ENCODE measurements at places on chromosomes 3 and 15.

DNA sequence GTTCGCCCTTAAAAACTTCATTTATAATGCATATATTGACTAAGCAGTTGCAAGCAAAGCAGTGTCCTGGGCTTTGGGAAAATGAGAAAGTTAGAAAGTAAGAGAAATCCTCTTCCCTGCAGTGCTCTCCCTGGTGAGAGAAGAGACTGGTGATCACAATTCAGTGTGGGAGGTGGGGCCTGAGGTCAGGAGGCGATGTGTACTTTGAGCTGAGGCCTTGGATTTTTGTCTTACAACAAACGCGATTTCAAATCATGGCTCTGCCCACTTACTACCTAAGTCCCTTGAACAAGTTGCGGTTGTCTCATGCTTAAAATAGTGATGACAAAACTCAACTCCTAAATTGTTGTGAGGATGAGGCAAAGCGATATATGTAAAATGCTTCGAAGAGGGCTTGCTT is 316.3 kb upstream of the NECTIN3 start:
- no peak for DNase-seq

DNA sequence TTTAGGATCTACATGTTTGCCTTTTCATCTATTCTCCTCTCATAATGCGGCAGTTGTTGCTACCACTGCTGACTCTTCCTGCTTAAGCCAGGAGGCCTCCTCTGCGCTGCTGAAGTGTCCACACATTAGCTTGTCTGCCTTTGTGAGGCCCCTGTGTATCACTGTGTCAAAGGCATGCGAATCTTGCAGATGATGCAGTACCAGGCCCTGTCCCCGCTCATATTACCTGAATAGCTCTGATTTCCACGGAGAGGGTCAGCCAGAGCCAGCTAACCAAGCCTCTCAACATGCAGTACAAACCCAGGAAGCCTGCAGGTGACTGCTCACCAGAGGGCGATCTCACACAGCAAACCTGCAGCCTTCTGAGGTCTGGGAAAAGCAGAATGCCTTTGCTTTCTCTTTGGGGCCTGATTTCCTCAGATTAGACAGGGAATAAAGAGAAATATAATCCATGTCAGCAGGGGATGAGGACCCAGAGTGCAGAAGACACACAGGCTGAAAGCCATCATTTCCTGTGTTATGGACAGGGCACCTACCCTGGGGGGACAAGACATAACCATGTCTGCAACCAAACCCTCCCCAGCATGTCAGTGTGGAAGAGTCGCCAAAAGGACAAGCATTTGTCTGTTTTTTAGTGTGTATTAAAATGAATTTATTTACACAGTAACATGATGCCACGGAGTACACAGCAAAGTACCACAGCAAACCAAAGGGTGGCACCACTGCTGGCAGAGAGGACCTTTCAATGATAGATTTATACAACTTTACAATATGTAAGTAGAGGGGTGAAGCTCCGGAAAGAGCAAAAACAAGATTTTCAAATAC is 36.8 kb upstream of the TSPAN3 start:
- DNase-seq: peak; percentile 25

DNA sequence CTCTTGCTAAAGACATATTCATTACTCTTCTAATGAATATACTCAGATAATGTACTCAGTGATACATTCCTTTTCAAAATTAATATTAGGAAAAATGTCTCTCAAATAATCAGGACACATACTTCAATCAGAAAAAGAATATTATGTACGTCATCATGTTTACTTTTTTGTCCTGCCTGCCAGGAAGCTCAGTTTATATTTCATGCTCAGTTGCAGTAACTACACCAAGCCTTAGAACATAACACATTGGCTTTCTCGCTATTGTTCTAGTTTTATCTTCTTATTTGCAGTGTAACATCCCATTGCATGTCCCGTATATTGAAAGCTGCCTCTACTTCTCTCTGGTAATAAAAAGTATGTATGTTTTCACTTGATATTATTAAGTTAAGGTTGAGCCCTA is 181.5 kb upstream of the LPP start:
- DNase-seq: no peak

DNA sequence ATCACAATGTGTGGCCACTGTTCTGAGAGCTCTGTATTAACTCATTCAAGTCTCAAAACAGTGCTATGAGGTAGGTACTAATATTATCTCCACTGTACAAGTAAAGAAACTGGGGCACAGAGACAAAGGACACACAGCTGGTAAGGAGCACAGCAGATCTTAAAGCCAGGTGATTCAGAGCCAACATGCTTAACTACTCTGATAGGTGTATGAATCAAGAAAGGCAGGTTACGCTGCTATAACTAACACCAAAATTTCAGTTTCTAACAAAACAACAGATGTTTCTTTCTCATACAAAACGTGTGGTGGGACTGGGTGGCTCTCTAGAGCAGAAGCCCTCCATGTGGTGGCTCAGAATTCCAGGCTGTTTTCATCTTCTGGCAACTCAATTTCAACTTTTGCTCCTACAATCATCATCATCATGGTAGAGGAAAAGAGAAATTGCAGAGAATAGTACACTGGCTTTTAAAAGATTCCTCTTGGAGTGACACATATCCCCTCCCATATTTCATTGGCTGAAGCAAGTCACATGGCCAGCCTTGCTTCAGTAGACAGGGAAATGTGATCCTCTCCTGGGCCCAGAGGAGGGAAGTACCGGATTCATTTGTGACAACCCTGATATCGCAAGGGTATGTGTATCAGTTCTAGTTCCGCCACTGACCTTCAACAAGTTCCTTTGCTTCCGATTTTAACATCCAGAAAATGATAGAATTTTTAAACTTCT is 126.2 kb upstream of the PTX3 start:
- no peak for DNase-seq

- no peak for DNase-seq
Measured at GRCh38 chr15:92840149-92840548, 60.0 kb upstream of the CHD2 start.

GRCh38 chr3:24475925-24476324 is 18.7 kb downstream of the THRB start:
- DNase-seq: no peak

- no peak for DNase-seq
Measured at GRCh38 chr15:63372753-63373152, 8.9 kb downstream of the CA12 start.

DNA sequence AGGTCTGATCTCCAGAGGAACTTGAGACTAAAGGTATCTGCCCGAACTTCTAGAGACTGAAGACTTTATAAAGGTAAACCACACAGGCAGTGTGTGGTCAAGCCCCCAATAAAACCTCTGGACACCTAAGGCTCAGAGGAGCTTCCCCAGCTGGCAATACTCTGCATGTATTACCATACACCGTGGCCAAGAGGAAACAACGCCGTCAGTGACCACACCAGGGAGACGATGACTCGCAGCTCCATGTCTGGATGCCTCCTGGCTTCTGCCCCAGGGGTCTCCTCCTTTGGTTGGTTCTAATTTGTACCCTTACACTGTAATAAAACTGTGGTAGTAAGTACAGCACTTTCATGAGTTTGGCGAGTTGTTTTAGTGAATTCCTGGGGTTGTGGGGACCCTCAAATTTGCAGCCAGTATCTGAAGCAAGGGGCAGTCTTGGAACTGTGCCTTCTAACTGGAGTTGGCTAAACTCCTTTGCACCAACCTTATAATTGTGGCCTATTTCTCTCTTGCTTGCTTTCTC is 32.1 kb upstream of the BCL2L10 start:
- DNase-seq: no peak

DNA sequence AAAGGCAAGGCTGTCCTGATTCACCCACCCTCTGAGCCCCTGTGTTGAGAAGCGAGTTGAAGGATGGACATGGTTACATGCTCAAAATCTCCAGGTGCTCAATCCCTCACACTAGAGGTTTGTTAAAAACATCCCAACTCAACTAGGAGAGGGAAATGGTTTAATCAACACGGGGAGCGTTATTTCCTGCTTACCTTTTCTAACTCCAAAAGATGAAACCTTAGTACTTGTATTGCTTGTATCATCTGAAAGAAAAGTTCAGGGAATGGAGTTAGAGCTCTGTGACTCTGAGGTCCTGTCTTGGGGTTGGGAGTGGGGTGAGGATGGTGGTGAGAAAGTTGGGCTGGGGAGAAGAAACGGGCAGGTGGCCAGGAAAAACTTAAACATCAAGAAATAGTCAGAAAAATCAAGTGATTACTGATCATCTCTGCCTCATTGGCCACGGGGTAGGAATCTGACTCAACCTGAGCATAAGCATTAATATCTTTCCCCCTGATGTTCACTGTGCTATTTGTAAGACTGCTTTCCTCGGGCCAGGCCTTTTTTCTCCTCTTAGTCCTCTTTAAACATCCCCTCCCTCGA is 5.9 kb downstream of the MEIS2 start:
- no peak for DNase-seq

DNA sequence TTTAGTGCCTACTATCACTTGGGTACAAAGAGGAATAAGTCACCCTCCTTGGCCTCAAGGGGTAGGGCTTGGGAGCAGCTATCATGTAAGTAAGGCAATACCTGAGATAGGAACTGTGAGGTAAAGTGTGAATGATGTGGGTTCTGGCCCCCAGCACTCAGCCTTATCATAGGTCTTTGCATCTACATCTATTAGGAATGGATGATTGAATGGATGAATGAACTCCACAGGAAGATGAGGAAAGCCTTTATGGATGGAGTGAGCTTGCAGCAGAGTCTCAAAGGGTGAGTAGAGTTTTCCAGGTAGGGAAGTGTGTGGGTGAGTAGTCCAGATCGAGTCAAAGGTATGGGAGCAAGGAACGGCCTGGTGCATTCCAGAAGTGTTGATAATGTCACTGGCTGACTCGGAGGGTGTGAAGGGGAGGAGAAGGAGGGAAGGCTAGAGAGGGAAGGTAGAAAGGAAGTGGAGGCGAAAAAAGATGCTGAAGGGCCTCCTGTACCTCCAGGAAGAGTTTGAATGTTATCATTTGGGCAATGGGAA is 13.1 kb upstream of the ABHD2 start:
- DNase-seq: no peak

GRCh38 chr3:37984051-37984450 is 6.5 kb upstream of the VILL start:
- no peak for DNase-seq

All from NCI-H1092 treated with DMSO at 0.1 percent for 48 hours (cell line).